ENCODE measurements at places on chromosomes 1 and 21.

- DNase-seq = no peak
Measured at GRCh38 chr1:58206749-58207148, 339.8 kb downstream of the OMA1 start.

- DNase-seq = no peak
Measured at GRCh38 chr1:206896261-206896660, 982 bp upstream of the IL24 start.

DNA sequence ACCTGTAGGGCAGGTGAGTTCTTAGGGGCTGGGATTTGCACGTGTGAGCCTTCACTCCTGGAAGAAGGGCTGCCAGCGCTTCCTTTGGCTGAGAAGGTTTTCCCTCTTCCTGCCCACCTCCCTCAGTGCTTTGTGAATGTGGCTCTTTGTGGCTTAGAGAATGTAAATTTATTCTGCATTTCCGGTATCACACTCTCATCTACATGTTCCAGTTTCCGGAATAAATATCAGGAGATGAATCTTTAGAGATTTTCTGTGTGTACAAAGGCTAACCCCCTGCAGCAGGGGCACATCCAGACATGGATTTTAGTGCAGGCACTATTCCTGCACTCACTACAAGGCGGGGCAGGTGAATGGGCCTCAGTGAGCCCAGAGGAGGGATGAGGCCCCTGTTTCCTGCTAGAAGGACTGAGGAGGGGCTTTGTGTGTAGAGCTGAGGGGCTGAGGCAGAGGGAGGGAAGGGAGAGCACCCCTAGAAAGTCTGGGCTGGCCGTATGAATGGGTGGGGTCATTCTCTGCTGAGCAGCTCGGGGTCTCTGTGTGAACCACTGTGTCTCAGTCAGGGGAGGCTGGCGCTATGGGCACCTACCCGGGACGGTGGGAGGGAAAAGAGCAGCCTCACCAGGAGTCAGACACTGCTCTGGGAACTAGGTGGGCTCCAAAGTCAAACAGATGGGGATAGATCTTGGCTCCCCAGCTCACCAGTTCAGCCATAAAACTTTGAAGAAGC is 207.5 kb downstream of the MATN1 start:
- DNase-seq = no peak

DNA sequence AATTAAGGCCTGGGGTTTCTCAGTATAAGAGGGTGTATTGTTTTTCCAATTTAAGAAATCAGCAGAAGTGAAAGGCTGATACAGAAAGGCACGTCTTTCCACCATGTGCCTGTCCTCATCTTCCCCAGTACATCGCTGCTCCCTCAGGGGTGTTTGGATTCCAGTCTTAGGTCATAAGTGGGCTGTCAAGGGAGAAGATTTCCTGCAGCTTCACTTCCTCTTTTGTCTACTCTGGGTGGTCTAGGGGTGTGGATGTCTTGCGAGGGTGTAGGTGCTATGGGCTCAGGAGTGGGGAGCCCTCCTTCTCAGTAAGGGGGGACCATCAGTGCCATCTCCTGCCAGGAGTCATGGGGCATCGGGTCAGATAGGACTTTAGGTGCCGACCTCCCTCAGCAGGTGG is 999.8 kb upstream of the NCAM2 start:
- DNase-seq = no peak

DNA sequence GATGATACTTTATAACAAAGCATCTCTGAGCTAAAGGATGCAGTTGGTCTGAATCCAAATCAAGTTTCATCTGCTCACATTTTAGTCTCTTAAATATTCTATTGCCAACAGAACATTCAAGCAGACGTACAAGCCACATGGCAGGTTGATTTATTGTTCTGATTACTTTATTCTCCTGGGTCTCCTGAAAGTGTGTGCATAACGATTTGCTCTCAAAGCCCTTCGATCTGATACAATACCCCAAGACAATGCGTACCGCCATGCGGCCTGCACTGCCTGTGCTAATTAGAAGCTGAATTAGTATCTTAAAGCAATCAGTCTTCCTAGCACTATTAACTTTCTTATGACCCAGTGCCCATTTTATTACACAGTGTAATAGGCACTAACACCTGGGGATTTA is 56.9 kb downstream of the FHAD1 start:
- DNase-seq = no peak

DNA sequence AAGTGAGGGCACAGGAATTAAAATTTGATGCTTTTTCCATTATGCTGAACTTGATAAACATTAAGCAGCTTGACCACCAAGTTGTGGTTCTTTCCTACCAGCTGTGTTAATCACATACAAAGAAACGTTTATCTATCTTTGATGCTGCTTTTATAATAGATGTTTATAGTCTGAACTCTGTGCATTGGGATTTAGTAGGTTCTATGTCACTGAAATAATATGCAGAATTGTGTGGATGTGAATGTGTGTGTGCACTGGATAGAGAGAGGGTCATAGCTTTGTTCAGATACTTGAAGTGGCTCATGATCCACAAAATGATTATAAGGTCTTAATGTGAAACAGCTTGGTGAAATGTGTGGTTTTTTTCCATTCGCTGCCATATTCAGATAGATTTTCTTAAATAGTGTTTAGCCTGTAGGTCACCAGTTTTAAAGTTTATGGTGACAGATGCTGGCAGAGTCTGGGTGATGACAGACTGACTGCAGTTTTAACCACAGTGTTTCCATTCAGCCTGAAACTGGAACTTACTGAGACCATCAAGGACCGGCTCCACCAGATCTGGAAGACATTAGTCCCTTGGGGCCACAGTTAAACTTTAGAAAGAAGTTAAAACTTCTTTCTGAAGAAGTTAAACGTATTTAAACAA is 10.2 kb downstream of the DDI2 start:
- no peak for DNase-seq

- no peak for DNase-seq
Measured at GRCh38 chr1:37561133-37562132, 4.7 kb downstream of the DNALI1 start.

- no peak for DNase-seq
Measured at GRCh38 chr1:47621977-47622376, 184.1 kb downstream of the FOXD2 start.

DNA sequence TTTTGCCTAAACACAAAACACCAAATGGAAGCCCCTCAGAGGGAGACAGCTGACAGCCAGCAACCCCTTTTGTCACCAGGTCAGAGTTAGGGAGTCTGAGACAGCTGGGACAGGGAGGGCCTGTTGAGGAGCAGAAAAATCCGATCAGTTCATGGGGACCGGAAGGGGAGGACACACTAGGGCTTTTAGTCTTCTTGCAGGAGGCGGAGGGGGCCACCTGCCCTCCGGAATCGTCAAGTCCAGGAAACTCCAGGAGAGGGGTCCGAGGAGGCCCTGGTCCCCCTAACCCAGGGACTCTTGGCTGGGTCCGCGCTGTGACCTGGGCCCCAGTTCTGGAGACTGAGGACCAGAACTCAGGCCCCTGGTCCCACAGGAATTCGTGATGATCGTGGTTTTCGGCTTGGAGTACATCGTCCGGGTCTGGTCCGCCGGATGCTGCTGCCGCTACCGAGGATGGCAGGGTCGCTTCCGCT is 34.2 kb downstream of the KCNQ4 start:
- DNase-seq = no peak

- DNase-seq = no peak
Measured at GRCh38 chr1:225877580-225877979, 4.6 kb downstream of the TMEM63A start.

DNA sequence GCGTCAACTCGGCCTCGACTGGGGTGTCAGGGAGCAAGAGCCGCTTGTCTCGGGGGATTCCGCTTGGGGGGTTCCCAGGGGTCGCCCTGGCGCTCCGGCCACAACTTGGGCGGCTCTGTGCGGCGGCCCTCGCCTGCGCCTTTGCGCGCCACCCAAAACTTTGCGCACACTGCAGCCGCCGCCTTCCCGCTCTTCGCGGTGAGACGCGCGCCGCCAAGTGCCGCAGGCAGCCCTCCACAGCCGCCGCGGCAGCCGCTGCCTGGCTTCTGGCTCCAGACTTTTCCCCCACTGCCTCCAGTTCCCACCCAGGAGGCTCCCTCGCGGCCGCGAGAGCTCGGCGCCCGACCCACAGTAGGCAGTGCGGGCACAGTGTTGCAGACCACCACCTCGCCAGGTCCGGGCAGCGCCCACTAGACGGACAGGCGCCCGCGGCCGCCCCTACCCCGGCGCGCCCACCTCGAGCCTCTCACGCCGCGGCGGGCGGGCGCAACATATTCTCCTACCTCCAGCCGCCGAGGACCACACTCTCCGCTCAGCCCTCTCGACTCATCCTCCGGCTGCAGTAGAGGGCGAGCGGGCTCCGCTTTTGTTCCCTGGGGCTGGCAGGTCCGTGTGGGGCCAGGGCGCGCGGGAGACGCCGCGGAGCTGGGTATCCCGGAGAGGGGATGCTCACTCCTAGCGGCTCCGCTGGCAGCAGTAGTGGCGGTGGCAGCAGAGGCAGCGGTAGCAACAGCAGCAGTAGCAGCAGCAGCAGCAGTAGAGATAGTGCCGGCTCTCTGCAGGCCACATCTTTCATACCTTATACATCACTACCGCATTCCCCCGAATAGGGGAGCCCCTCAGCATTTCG is 296.6 kb downstream of the OMA1 start:
- no peak for DNase-seq

- no peak for DNase-seq
Measured at GRCh38 chr1:236880209-236880608, 85.1 kb downstream of the MTR start.

GRCh38 chr21:36747815-36748383 is 49.0 kb downstream of the SIM2 start:
- DNase-seq = no peak

DNA sequence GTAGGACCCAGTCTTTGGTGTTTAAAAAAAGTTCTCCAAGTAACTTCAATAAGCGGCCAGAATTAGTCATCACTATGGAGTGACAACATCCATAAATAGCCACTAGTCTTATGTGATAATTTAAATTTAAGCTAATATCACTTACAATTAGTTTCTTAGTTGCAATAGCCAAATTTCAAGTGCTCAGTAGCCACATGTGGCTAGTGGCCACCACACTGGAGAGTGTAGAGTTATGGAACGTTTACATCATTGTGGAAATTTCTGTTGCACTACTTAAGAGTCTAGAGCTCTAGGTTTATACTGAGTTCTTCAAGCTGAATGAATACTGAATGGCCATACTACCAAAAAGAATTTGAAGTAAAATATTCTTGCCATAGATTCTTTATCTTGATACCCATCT is 121.1 kb downstream of the RUNX1 start:
- no peak for DNase-seq

DNA sequence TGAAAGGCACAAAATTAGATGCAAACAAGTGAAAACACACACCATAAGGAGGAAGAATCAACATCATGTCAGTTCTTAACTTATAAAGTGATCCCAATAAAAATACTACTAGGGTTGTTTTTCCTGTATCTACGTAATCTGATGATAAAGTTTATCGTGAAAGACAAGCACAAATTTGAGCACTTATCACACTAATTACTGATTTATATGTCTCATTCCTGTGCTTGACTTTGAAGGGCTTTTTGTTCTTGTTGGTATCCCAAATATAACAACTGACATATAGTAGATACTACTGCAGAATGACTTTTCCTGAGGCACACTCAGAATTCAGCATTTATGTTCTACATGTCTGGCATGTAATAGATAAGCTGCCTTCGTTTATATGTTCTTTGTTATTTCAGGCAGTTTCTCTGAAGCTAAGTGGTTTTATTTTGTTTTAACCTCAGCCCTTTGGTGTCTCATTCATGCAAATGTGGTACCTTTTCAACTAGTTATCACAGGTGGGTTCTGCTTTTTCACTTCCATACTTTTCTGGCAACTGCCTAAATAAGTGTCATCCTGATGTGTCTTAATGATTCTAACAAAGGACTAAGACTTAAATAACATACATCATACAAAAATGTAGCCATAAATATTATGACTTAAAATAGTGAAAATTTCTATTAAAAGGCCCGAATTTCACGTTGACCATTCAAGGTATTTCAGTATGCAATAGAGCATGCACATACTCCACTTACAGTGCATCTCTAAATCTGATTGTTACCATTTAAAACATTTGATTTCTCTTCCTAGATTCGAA is 73.2 kb downstream of the LRRC8C start:
- no peak for DNase-seq

- DNase-seq = no peak
Measured at GRCh38 chr1:64969305-64970046, 3.1 kb upstream of the JAK1 start.

- DNase-seq = peak; percentile 60
Measured at GRCh38 chr1:11339346-11340232, 66.6 kb downstream of the UBIAD1 start.

DNA sequence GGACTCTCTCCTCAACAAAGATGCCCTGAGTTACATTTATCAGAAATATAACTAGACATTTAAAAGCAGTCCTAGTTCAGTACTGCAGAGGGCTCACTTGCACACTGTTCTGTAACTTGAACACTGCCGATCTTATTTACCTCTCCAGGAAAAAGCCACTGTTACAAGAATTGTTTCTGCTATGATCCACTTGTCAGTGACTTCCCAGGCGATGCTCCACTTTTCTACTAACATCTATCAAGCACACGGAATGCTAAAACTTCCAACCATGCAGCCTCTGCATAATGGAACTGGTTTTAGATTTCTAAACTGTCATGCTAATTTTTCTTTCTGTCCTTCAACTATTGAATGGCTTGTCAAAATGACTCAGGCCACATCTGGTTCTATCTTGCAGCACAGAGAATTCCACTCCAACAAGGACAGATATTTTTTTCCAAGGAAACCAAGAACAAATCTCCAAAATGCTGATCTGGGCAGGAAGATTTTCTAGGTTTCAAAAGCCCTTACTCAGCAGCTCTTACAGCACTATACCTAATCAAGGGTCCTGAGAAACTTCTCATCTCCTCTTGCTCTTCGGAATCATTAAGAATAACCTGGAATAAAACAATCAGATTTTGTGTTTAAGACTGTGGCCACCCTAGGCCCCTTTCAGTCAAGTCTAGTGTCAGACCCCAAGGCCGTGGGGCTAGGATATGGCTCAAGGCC is 9.9 kb downstream of the SEC16B start:
- DNase-seq = no peak

- no peak for DNase-seq
Measured at GRCh38 chr21:43790010-43790524, 690 bp downstream of the RRP1 start.

- DNase-seq = no peak
Measured at GRCh38 chr21:34195335-34195734, 122.0 kb downstream of the MRPS6 start.
